ENCODE measurements at places on chromosomes 1 and 21.

DNA sequence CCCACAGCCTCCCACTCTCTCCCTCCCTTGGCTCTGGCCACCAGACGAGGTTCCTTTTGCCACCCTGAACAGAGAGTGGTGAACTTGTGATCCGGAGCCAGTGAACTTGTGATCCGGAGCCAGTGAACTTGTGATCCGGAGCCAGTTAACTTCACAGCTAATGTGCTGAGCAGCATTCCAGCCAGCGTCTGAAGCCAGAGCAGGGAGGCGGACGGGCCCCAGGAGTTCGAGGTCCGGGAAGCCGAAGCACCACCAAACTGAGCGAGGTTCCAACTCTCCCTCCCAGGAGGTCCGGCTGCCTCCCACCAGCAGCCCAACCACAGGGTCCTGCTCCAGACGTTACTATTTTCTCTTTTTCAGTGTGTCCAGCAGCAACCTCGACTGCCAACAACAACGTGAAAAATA, 85.8 kb downstream of the SYF2 start:
- no peak for DNase-seq

DNA sequence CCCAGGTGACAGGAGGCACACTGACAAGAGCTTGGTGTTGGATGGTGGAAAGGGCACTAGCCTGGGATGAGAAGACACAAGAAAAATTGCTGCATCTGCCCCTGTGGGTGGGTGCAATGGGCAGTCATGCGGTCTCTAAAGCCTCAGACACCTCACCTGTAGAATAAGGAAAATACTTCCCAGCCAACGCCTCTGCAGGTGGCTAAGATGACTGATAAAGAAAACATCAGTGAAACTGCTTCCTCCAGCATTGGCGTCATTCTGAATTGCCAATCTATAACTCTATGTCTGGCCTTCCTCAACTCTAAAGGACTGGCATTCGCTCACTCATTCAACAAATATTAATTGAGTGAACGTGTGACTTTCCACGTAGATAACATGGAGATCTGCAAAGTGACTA, 100.4 kb upstream of the F3 start:
- DNase-seq, result peak; percentile 75

GRCh38 chr1:53507116-53507820, 48.1 kb downstream of the DMRTB1 start:
- DNase-seq, result no peak

GRCh38 chr1:82587371-82587770, 786.6 kb downstream of the ADGRL2 start:
- no peak for DNase-seq

DNA sequence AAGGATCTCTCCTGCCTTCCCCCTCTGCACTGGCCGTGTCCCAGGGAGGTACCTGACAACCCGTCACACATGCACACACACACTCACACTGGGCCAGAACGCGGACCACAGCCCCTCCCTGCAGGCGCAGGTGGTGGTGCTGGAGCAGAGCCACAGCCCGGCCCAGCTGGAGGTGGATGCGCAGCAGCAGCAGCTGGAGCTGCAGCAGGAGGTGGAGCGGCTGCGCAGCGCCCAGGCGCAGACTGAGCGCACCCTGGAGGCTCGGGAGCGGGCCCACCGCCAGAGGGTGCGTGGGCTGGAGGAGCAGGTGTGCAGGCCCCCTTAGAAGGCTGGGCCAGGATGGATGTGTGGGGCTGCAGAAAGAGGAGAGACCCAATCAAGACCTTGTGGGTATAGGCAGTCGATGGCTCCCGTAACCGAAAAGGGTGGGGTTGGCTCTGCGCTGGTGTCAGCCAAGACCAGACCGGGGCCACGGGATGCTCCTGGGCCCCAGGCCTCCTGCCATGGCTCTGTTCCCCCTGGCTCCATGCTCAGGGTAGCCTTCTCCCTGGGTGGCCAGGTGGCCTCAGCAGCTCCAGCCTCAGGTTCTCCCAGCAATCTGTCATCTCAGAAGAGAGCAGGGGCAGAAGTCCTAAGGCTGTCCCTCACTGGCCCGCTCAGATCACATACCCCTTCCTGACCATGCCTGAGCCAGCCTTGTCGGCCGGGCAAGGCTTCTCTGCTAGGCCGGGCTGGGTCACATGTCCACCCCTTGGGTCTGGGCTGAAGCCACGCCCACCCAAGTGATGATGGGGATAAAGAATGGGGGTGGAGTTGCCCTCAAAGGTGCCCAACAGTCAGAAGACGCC, 8.9 kb downstream of the MFAP2 start:
- no peak for DNase-seq

DNA sequence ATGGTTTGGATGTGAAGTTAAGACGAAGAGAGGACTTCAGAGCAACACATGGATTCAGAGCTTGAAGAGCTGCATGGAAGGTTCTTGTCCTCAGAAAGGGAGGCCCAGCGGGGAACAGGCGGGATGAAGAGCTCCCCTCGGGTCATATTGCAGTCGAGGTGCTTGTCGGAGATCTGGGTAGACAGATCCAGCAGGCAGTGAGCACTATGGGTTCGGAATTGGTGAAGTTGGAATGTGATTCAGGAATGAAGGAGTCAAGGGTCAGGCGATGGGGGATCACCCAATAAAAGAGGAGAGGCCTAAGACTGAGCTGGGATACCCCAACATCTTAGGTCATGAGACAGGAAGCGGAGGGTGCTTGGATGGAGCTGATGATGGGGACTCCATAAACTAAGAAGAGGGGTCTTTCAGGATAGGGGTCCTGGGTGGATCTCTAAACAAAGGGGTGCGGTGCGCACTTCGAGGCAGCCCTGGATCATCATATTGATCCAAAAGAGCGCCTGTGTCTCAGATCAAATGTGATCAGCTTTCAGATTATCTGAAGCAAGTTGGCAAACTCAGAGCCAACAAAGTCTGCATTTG, 176.3 kb upstream of the VAMP3 start:
- no peak for DNase-seq

GRCh38 chr1:35557118-35557610, at the start of gene KIAA0319L:
TSS of gene KIAA0319L (minus strand) at chr1:35557403. CDS start at chr1:35554491, 2,912 bp downstream.
- peak; percentile 88 for DNase-seq

DNA sequence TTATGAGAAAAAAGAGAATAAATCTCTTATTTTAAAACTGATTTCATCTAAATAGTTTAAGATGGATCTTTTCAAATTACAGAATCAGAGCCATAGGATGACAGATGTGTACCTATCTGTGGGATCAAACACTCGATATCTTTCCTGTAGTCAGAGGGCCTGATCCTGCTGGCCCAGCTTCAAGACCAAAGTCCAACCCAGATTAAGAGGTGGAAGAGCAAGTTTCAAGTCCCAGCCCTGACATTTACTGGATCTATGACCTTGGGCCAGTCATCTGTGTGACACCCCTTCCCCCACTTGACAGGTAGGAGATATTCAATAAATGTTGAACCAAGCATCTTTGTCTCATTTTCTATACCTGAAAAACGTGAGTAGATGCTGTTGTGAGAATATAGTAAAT, 140.7 kb downstream of the FAM78B start:
- no peak for DNase-seq

DNA sequence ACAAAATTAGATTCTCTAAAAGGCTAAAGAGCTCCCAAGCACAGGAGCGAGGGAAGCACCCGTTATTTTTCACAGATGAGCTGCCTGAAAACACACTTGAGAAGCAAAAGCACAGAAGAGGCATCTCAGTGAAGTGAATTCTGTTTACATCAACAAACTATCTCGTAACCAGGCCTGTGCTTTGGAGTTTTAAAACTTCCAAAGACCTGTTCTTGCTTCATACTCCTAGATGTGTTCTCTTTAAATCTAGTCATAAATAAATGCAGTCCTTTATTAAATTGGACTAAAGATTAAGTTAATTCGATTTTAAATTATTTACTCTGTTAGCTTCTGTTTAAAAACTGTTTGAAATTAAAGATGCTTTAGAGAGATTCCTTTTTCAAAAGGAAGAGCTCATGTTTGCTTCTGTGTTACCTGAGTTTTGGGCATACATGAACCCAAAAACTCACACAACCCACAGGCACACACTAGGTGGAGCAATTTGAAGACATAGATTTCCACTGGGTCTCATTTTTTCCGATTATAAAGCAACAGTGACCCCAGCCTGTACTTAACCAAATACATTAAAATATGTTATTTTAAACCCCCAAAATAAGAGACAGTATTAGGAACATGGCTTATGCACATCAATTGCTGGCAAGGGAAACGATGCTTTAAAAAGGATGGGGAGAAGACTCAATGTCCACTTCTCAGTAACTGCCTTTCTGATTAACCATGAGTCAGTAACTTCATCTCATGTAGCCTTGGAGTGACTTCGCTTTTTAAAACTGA, 648.2 kb downstream of the SMYD3 start:
- DNase-seq, result no peak

- DNase-seq, result no peak
These were observed 146.2 kb downstream of the C1orf21 start for GRCh38 chr1:184533049-184533448.

DNA sequence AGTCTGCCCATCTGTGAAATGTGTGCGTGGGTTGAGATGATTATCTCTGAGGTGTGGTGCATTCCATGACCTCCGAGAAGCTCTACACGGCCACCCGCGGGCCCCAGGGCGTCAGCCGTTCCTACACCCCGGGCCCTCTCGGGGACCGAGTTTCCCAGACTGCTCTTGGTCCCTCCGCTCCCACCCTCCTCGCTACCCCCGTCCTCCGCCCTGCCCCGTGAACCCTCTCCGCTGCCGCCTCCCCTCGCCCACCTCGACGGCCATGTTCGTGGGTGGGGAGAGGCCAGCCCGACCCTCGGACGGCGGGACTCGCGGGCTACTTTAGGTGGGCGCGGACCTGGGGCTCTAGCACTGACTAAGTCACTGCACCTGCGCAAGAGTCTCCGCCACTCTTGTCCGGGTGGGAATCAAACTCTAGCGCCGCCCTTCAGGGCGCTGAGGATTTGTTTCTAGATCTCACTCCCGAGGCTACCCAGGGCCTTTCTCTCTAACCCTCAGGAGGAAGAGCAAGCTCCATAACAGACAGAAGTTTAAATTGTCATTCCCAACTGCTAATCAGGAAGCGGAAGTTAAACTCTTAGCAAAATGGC, 47.7 kb upstream of the VWA5B1 start:
- no peak for DNase-seq

- no peak for DNase-seq
These were observed 40.7 kb downstream of the CD2 start for GRCh38 chr1:116794804-116795481.

GRCh38 chr21:42067531-42068255, 3.4 kb upstream of the UMODL1 start:
- DNase-seq, result no peak

DNA sequence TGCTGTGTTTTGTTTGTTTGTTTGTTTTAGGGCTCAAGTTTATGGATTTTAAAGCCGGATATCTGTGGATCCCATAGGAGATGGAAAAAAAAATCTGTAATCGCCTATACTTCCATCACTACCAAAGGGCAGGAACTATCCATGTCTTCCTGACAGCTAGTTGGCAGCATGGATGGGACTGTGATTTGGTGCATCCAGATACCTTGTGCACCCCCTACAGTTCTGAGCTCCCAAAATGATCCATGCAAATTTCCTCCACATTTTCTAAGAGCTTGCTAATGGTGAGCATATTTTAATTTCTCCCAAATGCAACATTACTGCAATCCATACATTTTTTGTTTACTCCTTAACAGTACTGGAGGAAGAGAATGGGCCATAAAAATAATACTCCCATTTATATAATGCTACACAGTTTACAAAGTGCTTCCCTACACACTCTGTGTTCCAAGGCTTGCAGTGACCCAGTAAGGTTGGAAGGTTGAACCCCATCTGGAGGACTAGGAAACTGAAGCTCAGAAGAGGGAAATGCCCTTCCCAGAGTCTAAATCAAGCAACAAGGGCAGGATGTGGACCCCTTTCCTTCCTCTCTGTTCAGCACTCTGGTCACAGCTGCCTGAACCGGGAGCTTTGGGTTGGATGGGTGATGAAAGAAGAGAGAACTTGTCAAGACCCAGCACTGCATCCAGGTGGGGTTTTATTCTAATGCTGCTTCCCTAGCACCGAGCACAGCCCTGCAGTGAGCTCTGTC, 48.0 kb downstream of the CAPN8 start:
- no peak for DNase-seq

DNA sequence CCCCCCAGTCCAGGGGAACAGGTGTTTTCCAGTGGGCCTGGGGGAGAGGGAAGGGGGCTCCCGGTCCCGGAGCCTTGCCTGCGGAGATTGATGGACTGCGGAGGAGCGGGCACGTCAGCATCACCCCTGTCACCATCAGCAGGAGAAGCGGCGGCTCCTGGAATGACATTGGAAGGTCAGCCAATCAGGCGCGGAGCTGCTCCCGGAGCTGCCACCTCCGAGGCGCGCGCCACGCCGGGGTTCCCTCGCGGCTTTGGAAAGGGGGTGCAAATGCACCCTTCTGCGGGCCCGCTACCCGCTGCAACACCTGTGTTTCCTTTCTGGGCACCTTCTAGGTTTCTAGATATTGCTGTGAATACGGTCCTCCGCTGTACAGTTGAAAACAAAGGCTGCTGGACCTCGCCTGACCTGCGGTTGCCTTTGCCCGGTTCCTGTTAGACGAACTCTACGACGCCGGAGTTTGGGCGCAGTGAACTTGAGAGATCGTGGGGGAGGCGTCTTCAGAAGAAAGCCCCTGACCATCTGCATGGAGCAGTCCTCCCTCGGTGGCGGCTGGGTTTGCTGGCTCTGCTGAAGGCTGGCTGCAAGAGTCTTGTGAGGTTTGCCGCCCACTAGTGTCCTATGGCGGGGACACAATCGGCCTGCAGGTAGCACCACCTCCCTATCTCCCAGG, 5.3 kb downstream of the DSCAM start:
- DNase-seq, result no peak

- DNase-seq, result no peak
These were observed 426.3 kb downstream of the AGBL4 start for GRCh38 chr1:49597436-49597835.

Measured in Calu3 (cell line).